ENCODE measurements at places on chromosomes 5 and 9.

DNA sequence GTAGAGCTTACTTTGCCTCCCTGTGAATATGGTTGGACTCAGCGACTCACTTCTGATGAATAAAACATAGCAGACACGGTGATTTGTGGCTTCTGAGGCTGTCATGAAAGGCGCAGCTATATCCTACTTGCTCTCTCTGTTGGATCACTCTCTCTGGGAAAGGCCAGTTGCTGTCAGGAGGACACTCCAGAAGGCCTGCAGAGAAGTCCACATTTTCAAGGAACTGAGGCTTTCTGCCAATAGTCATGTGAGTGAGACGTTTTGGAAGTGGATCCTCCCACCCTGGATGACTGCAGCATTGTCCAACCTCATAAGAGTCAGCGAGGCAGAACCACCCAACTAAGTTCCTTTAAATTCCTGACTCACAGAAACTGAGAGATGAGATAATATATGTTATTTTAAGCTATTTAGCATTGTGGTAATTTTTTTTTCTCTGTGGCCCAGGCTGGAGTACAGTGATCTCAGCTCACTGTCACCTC, 156.0 kb upstream of the MAST4 start:
- DNase-seq = peak; percentile 34

DNA sequence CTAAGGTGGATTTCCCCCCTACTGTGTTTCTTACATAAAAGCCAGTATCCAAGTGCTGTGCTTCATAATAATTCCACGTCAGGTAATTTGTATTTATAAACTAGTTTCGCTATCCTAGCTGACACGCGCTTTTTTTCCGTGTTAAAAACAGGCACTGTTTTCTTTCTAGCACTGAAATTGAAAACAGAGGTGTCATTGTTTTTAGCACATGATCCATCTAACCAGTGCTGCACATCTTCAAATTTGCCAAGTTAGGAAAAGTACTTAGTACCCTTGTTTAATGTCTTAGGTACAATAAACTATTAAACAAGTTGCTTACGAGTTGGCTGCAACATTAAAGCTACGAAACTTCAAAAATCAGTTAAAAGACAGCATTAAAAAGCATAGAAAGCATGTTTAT, 49.9 kb downstream of the JMY start:
- DNase-seq = no peak

GRCh38 chr5:139275956-139276355, 17.6 kb upstream of the MATR3 start:
- no peak for DNase-seq

DNA sequence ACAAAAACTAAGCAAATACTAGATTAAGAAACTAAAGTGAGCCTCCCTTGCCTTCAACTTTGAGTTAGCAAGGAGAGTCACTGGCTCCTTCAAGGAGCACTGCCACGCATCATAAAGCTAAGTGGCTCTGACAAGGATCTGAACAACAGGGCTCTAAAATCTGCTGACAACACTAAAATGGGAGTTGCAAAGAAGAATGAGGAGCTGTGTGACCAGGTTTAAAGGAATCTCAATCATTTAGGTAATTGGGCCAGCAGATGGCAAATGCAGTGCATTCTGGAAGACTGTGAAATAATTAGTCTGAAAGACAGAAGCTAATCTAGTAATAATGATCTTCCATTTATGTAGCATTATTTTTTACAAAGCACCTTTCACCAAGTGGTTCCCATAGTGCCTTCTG, 297.0 kb upstream of the TAS2R1 start:
- peak; percentile 55 for DNase-seq

DNA sequence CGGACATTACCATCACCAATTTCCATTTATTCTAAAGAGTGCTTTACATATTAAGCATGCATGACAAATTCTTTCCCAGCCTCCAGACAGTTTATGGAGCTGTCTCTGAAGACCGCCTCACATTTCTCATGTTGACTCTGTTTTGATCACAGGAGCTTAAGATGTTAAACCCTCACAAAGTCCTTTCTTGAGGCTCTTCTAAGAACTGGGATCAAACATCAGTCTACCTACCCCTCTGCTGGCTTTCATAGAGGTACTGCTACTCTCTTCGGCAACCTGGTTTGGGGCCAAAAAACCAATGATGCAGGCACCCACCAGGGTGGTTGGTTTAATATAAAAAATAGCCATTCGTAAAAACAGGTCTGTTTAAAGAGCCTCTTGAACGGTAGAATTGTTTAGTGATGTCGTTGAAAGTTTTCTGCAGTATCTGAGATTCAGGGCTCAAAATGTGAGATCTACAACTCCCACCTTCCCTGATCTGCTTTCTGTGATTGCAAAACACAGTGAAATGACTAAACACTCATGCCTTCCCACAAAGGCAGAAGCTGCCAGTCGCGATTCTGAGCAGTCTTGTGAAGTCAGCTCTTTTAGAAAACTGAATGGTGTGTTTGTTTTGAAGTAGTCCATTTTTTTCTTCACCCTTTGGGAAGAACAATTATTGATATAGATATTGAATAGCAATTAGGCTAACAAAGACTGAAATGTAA, 3.5 kb downstream of the RXFP3 start:
- DNase-seq = peak; percentile 83

DNA sequence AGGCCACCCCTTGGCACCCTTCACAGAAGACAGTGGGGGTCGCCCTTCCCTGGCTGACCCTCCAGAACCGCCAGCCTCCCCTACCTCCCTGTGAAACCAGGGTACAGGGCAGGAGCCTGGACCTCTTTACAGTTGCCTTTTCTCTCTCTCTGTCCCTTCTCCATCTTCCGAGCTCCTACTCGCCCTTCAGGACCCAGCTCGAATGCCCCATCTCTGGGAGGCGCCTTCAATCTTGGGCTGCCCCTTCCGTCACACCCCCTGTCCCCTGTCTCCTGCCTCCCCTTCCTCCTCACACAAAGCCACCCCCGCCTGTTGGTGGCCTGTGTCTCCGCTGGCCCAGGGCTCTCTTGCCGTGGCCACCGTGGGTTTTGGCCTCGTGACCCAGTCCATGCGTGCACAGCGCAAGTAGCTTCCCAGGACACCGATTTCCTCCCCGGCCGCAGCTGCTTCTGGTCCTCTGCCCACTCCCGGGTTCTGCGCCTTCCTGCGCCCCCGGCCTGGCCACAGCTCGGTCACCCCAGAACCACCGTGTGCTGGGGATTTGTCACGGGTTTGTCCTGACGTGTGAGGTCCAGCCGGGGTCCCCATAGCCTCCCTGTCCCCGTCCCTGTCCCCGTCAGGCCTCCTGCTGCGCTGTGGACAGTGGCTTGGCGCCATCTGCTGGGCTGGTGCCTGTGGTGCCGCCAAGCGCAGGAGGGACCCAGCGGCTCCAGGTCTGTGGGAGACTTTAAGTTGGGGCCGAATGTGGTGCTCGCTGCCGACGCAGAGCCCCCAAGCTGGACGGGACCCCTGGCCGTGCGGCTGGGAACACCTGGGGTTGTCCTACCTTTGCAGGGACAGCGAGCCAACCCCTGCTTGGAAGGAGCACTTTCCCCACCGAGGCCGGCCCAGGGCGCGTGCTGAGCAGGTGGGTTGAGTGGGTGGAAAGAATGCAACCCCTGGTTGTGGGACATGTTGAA, 4.0 kb upstream of the TMEM250 start:
- DNase-seq = no peak

GRCh38 chr5:112923148-112923917, 1.3 kb upstream of the REEP5 start:
- no peak for DNase-seq

- DNase-seq = no peak
Measured at GRCh38 chr9:35294556-35294955, 132.7 kb downstream of the UNC13B start.

GRCh38 chr9:133226219-133227171, 17.4 kb upstream of the OBP2B start:
- no peak for DNase-seq

GRCh38 chr5:39542511-39543285, 117.9 kb upstream of the DAB2 start:
- DNase-seq = no peak

DNA sequence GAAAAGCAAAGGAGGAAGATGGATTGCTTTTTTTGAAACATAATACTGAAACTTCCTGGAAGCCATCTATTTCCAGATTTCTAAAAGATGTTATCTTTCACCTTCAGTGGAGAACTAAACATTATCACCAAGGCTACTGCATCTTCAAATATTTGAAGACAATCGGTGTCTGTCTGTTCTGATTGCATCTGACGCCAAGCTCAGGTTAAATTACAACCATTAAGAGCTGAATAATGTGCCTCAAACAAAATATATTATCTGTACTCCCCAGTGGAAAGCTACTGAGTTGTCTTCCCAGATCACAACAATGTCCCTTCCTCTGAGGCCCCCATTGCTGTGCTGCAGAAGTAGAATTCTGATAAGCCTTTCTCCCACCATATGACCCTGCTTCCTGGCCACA, 342.3 kb downstream of the PLK2 start:
- DNase-seq = no peak

DNA sequence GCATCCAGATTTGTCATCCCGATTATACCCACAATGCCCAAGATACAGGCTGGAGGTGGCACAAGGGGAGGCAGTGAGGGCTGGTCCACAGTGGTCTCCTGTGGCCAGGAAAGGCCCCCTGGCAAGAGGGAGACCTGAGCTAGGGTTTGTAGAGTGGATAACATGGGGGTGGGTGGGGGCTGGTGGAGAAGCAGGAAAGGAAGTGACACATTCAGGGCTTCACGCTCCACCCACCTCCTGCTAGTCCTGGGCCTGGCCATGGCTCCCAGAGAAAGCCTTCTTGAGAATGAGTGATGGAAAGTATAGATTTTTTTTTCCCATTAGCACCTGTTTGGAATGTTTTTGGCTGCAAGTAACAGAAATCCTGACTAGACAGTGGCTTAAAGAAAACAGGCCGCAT, 81.3 kb downstream of the ANKRD33B start:
- DNase-seq = no peak

DNA sequence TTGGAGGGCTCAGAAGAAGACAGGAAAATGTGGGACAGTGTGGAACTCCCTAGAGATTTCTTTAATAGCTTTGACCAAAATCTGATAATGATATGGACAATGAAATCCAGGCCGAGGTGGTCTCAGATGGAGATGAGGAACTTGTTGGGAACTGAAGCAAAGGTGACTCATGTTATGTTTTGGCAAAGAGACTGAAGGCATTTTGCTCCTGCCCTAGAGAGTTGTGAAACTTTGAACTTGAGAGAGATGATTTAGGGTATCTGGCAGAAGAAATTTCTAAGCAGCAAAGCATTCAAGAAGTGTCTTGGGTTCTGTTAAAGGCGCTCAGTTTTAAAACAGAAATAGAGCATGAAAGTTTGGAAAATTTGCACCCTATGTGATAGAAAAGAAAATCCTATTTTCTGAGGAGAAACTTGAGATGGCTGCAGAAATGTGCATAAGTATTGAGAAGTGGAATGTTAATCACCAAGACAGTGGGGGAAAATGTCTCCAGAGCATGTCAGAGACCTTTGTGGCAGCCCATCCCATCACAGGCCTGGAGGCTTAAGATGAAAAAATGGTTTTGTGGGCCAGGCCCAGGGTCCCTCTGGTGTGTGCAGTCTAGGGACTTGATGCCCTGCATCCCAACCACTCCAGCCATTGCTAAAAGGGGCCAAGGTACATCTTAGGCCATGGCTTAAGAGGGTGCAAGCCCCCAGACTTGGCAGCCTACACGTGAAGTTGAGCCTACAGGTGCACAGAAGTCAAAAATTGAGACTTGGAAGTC, 463.7 kb upstream of the TLE4 start:
- peak; percentile 38 for DNase-seq

GRCh38 chr5:143488381-143488780, 84.9 kb upstream of the NR3C1 start:
- DNase-seq = peak; percentile 41

- no peak for DNase-seq
Measured at GRCh38 chr9:38181866-38182265, 112.8 kb upstream of the SHB start.

GRCh38 chr5:142143878-142144277, 35.3 kb downstream of the NDFIP1 start:
- DNase-seq = peak; percentile 49

GRCh38 chr9:133002147-133003070, 23.9 kb downstream of the GFI1B start:
- no peak for DNase-seq

GRCh38 chr9:36486329-36486932, 86.3 kb upstream of the MELK start:
- DNase-seq = no peak

DNA sequence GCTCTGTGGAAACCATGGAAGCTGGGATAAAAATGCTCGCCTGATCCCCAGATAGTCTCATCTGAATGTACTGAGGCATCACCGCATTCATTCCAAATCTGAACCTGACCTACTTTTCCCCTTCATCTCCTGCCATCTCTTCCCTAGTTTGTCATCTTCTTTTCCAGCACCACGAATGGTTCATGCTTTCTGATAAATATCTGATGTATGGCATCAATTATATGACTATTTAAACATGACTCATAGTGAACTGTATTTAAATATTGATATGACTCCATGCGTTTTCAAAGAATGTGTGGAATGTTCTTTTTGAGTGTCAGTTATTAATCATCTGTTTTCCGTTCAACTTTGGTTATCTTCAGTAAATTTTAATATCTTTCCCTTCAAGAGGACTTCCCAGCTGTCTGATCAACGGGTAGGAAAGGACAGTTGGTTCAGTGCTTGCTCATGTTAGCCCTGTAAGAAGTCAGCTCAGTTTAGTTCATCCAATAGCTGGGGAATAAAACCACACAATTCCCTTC, 21.1 kb downstream of the BASP1 start:
- peak; percentile 76 for DNase-seq

- DNase-seq = peak; percentile 47
Measured at GRCh38 chr5:130136300-130136699, 232.0 kb downstream of the CHSY3 start.

GRCh38 chr9:99970481-99970880, 64.0 kb downstream of the STX17 start:
- DNase-seq = no peak

DNA sequence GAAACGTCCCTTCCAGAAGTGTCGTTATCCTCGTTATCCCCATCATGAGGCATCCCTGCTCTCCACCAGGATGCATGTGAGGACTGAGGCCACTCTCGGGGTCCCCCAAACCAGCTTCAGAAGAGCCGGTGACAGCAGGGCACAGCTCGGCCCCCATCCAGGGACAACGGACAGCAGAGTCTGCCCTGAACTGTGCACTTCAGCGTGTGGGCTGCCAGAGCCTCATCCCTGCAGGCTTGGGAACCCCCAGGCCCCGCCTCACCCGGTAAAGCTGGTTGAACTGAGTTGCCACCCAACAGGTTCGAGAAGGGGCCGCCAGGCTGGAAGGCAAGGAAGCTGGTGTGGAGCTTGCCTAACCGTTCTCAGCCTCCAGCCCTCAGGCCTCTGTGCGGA, 710 bp upstream of the CARD9 start:
- no peak for DNase-seq

- DNase-seq = no peak
Measured at GRCh38 chr5:33968211-33969005, 16.1 kb downstream of the SLC45A2 start.
